ENCODE measurements at places on chromosomes 2 and 18. TPM values are rescaled to one million over a fixed set of nuclear protein-coding genes. Genes with fewer than 3 reads are reported as not detected.

Gene BBS5
- 16.4 TPM for total RNA-seq

- DNase-seq, result no peak
Observed at GRCh38 chr2:238255151-238255551, 15.3 kb upstream of the HES6 start.

- DNase-seq, result no peak
Observed at GRCh38 chr2:147927053-147927588, 82.3 kb downstream of the ACVR2A start.

DNA sequence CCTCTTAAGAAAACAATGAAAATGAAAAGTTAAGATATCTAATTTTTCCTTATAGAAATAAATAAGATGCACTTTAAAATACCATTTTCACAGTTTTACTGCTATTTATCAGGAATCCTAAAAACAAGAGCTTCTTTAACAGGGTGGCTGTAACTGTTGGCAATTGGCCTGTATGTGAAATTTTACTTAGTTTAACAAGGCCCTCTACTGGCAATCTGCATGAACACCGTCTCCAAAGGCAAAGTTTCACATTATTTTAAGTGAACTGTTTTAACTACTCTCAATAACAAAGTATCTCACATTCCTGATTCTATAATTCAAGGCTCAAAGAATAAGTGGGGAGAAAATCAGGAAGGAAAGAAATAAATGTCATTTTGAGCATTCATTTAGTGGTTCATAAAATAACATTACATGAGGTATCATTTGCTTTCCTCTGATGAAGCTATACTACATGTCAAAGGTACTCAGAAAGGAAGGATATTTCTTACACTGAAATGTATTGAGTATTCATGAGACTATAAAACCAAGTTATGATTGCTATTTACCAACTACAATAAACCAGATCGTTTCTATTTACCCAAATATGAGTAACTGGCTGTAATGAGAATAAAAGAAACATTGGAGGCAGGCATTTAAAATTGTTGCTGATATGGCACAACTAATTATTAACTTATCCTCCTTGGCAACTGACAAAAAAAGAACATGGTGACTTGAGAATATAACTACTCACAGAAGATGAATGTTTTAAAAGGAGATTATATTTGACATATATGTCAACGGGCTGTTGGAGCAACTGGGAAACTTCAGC is 7.0 kb downstream of the NCKAP5 start:
- DNase-seq, result no peak

- DNase-seq, result no peak
Observed at GRCh38 chr2:127660291-127660578, 14.3 kb downstream of the GPR17 start.

Data from uterus (tissue), 4 donors.